T-helper 2 cell treated with Interferon-gamma antibody and Interleukin-4, amounts not matched to agents 5 μg/mL and 100 μg/mL, for 36 hours (primary cell): ENCODE measurements at places on chromosomes 16 and 17.
A peak's percentile ranks its signal among the peaks of the same experiment; 100 is the strongest.

- no peak for DNase-seq
Measured at GRCh38 chr16:12829096-12829888, 25.6 kb upstream of the CPPED1 start.

- DNase-seq = no peak
Measured at GRCh38 chr16:53792161-53792951, 88.4 kb downstream of the FTO start.

- DNase-seq = no peak
Measured at GRCh38 chr16:76278086-76278485, 885 bp downstream of the CNTNAP4 start.

DNA sequence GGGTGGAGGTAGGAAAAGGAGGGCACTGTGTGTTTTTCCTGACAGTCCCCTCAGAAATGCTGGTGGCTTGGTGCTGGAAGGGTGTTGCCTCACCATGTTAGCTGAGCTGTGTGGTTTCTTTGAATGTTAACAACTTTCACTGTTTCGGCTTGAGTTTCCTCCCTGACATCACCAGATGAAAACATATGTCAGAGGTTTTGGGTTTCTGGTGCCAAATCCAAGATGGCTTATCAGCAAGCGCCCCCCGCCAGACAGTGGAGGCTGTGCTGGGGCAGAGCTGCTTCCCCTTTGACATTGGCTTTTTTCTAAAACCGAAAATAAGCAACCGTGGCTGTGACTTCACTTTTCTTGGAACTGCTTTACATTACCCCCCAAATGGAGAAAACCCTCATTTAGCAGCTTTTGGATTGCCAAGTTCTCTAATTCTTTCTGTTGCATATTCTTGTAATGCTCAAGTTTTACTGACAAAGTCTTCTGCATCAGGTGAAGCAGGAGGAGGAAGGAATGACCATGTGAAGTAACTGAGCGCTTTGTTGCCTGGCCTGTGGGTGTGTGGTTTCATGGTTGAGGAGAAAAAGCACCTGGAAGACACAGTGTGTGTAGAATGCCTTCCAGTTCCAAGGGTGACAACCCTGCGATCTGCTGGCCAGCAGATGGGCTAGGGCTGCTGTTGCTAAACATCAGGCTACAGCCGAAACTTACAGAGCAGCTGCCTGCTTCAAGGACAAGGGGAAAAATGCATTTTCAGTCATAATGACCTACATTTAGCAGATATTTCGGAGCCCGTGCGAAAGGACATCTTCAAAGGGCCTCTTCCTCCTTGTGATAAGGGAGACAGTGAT lies 9.7 kb downstream of the RMI2 start:
- DNase-seq = peak; percentile 84

DNA sequence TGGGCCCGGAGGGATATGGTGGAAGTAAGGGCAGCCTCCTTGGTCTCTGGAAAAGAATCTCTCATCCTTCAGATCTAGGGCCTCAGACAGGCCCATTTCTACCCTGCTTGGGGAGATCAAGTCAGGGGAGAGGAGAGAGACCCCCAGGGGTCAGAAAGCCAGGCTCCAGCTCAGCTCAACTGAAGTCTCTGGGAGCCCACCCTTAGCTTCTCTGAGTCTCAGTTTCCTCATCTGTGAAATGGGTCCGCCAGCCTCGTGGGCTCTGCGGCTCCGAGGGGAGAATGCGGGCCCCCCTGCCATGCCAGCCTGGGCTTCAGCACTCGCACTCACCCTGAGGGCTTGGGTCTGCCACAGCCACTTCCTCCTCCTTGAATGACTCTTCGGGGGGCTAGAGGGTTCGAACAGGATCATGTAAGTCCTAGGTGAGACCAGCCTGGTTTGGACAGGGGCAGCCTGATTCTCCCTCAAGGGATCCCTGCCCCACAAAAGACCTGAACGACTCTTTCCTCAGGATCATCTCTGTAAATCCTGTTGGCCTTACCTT lies 6.7 kb downstream of the CNGB1 start:
- DNase-seq = no peak

DNA sequence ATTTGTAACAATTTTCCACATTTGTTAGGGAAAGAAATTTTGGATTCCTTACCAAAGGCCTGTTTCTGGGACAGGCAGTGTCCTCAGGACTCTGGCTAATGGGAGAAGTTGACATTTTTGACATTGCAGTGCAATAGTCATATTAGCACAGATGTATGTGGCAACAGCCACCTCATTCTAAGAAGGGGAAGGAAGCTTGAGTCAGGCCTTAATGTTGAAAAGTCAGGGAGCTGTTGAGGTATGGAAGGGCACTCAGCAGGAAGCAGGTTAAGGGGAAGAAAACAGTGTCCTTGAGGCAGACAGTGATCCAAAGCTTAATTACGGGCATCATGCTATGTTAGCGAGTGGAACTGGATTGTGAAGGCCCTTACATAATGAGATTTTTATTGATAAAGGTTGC lies 20.9 kb downstream of the AKTIP start:
- no peak for DNase-seq

DNA sequence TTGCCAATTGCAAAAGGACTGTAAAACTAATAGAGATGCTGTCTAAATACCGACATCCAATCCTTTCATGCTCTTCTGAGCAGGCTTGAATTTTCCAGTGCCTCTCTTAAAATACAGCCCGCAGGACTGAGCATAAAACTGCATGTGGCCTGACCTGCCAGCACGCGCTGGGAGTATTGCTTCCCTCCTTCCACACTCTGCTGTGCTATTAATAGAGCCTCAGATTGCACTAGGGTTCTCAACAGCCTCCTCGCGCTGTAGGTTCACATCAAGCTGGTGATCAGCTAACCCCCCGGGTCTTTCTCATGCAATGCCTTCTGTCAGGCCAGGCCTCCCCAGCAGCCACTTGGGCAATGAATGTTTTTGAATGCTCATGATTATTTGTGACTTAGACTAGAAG lies 14.2 kb upstream of the MSI2 start:
- DNase-seq = no peak

DNA sequence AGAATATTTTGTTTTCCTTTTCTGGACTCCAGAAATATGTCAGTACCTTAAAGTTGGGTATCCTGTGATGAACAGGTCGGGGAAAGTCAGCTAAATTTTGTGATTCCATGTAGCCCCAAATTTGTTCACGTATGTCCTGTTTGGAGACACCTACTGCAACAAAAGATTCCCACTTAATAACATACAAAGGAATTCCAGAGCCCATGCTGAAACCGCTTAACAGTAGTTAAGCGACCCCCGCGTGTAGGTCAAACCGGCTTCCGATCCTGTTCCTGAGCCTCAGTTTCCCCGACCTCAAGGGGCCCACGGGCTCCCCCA lies 477 bp downstream of the MTHFSD start:
- no peak for DNase-seq

- DNase-seq = no peak
Measured at GRCh38 chr16:424033-424622, 1.3 kb upstream of the RAB11FIP3 start.

GRCh38 chr16:27264151-27264550 lies 4.4 kb downstream of the NSMCE1 start:
- no peak for DNase-seq

DNA sequence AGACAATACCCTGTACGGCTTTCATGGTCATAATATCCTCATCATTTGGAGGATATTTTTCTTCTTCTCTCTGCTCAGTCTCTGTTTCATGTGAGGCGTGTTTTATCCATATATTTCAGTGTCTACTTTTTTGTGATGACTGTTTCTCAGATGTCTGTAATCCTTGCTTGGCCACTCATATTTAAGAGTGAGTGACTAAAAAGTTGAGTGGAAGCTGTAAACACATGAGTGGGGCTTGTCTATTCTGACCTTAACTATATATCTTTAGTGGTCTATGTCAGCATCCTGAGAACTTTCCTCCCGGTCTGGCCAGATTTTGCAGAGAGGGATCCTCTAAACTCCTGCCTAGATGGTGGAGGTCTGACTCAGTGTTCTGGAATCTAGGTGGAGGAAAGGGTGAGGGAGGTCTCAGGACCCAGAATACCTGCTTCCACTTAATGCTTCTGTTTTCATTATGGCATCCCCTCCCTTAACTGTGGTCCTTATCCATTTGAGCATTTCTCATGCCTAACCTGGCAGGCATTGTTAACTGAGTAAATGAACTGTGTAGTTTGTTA lies 6.0 kb downstream of the DDX19B start:
- DNase-seq = no peak

GRCh38 chr16:87322833-87323726 lies 5.9 kb upstream of the C16orf95 start:
- no peak for DNase-seq

DNA sequence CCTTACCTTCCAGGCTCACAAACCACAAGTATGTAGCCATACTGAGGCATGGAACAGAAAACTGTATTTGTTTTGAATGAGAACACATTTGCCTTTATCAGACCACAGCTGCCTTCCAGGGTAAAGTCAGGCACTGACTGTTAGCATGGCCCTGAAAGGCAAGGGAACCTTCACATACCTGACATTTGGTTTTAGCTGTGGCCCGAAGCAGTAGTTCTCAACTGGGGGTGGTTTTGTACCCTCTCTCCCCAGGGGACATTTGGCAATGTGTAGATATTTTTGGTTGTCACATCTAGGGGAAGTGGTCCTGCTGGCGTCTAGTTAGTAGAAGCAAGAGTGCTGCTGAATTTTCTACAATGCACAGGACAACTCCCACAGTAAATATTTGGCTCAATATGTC lies 9.2 kb downstream of the HERPUD1 start:
- no peak for DNase-seq

- DNase-seq = no peak
Measured at GRCh38 chr17:75110234-75110937, 617 bp downstream of the ARMC7 start.

- no peak for DNase-seq
Measured at GRCh38 chr16:6499413-6499812, 833.2 kb upstream of the RBFOX1 start.

GRCh38 chr16:87062569-87063442 lies 254.4 kb downstream of the C16orf95 start:
- DNase-seq = peak; percentile 19
